ENCODE measurements at places on chromosomes 5 and 9.

DNA sequence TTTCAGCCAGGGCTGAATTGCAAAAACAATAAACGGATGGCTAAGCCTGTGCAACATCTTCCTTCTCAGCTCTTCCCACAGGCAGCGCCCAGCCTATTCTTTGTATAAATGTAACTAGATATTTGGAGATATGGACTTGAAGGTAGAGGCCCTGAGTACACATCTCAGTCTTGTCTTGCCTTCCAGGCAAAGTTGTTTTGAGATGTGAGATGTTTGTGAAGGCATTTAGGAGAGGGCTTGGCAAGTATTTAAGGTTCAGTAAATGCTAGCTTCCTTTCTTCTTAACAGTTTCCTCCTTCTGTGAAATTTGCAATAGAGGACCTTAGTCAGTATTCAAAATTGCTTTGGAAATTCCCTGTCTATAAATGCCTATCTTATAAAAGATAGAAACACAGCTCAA, 228.8 kb downstream of the NR2F1-AS1 start:
- no peak for DNase-seq

DNA sequence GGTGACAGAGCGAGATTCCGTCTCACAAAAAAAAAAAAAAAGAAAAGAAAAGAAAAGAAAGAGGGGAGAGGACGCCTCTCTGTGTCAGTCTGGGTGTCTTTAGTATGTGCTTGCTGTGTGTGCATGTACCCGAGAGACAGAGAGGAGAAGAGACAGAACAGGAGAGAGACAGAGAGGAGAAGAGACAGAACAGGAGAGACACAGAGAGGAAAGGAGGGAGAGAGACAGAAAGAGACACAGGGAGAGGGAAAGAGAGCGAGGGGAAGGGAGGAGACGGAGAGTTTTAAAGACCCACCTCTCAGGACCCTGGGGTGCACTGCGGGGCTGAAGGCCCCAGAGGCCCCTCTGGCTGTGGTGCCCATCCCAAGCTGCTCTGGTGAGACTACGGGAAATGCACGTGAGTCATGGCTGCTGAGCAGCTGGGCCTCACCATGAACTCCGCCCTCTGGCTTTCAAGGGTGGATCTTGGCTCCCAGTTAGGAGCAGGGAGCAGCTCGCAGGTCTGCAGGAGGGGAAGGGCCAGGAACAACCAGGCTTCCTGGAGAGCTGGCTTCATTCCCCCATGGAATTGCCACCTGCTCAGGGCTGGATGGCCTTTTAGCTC, 7.9 kb downstream of the SLC6A3 start:
- no peak for DNase-seq

DNA sequence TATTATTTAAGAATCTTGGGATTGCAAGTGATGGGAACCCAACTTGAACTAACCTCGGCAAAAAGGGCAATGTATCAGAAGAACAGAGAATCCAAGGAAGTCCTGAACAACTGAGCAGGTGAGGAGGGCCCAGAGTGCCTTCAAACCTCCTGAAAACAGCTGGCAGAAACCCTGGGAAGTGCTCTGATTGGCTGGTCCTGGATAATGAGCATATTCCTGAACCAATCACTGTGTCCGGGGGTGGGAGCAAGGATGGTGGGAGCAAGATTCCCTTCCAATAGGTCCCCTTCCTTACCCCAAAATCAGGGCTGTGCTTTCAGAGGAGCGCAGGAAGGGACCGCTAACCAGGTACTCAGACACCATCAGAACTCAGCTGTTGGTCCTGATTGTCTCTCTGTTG, 31.9 kb upstream of the TBC1D2 start:
- DNase-seq = no peak

GRCh38 chr9:70406434-70406862, 8.0 kb downstream of the KLF9 start:
- DNase-seq = no peak

GRCh38 chr9:137482094-137482781, 23.1 kb upstream of the NSMF start:
- peak; percentile 50 for DNase-seq

DNA sequence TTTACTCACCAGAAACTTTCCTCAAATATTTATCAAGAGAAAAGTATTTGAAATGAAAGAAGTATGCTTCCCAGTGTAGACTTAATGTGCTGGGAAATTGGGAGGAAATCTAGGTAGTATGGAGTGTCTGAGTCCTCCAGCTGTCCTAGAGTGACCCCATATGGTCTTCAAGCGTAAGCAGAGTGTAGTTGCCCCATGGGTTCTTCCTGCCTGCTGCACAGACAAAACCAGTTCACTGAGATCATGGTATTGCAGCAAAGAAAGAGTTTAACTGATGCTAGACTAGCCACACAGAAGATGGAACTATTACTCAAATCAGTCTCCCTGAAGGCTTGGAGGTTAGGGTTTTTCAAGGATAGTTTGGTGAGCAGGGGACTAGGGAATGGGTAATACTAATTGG, 114.9 kb upstream of the PRLR start:
- DNase-seq = no peak

- DNase-seq = no peak
Measured at GRCh38 chr9:83330207-83331196, 207.7 kb downstream of the FRMD3 start.

- no peak for DNase-seq
Measured at GRCh38 chr5:112308608-112309007, 110.5 kb downstream of the EPB41L4A start.

DNA sequence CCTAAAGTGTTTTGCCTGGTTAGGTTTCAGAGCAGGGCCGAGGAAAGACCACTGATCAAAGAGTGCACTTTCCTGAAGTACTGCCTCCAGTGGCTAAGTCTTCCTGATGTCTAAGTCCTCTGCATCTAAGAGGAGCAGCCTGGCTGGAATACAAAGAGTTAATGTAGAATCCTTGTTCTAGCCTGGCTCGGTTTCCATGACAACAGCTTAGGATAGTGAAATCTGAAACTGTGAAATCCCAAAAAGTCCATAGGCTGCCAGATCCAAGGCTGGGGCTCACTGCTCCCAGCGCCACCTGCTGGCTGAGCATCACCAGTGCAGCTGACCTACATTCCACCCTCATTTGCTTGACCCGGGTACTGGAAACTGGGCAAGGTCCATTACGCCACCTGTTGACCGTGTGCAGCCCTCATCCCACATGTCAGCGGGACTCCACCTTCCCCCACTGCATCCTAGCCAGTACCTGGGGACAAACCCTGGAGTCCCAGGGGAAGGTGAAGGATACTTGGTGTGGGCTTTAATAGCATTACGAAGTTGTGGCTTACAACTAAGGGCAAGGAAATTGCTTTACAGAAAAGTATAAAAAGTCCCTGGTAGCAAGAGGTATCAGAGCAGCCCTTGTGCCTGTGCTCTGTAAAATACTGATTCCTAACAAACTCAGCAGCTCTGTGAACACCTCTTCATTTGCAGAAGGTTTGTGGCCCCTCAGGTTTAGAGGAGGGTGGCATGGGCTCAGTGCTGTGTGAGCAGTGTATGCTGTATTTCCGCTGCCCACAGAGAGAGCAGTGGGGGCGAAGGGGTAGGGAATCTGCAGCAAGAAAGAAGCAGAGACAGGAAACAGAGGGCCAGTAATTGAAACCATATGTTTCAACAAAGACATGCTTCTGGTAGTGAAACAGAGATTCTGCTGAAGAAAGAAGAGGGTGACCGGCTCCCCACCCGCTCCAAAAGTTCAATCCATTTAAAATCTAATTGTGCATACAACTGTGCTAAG, 36.0 kb downstream of the PCDHGC5 start:
- DNase-seq = peak; percentile 88

- DNase-seq = no peak
Measured at GRCh38 chr9:131500939-131501541, 1.7 kb upstream of the POMT1 start.

- peak; percentile 22 for DNase-seq
Measured at GRCh38 chr5:107671742-107672210, 1.0 kb upstream of the EFNA5 start.

DNA sequence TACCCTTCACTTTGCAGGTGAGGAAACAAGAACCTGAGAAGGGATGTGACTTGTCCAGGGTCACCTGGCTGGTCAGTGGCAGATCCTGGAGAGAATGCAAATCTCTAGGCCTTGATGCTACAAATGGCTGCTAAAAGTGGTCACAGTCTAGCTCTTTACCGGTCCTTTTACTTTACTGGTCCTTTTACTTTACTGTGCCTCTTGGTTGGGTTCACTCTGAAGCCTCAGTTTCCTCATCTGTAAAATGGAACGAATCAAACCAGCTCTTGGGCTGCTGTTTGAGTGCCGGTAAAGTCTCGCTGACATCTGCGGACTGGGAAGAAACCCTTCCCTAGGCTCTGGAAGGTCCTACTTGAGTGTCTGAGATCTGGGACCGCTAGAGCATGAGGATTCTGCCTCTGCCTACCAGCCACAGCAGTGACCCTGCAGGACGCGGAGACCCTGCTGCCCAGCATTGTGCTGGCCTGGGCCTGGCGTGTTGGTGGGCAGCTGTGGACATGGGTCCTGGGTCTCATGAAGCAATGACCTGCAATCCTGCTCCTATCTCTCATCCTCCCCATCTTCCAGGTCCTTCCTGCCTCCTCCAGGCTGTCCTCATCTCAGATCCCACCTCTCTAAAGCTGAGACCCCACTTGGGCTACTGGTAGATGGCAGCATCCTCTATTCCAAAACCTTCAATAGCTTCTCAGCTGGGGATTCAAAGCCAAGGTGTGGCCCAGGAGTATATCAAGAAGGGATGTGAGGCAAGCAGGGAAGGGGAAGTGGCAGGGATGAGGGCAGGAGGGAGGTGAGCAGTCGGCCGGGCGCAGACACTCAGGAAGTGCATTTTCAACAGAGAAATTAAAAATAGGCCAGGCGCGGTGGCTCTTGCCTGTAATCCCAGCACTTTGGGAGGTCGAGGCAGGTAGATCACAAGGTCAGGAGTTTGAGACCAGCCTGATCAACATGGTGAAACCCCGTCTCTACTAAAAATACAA, 13.3 kb downstream of the CORO2A start:
- no peak for DNase-seq

GRCh38 chr5:33852837-33853236, 39.0 kb downstream of the ADAMTS12 start:
- no peak for DNase-seq

GRCh38 chr9:132694144-132694543, 23.9 kb downstream of the GTF3C4 start:
- no peak for DNase-seq

GRCh38 chr5:40475561-40475960, 204.2 kb upstream of the PTGER4 start:
- DNase-seq = no peak

DNA sequence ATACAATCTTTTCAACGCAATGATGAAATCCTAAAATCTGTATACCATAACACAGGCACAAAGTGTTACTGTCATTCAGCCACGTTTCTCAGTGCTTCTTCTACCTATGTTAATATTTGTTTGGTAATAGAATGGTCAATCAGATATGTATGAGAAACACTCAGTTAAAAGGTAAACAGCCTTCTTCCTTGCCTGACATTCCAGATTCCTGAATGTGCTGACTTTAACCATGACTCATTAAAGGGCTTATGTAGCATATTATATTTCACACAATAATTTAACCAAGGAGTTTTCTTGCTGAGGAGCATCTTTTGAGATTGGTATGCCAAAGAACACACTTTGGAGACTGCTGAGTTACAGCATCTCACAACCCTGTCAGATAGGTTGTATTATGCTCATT, 187.6 kb downstream of the CETN3 start:
- DNase-seq = no peak

DNA sequence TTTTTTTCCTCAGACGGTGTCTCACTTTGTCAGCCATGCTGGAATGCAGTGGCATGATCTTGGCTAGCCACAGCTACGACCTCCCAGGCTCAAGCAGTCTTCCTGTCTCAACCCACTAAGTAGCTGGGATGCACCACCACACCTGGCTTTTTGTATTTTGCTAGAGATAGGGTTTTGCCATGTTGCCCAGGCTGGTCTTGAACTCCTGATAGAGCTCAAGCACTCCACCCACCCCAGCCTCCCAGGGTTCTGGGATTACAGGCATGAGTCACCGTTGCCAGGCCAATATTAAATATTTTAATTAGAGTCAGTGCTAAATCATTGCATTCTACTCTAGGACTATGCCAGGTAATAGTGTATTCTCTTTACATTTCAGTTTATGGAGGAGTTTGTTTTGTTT, 41.5 kb downstream of the UBE2R2 start:
- DNase-seq = no peak

GRCh38 chr9:88534456-88535225, at the start of gene NXNL2:
Gene NXNL2 (plus strand): TSS chr9:88535178. CDS start chr9:88535435, 257 bp downstream.
- peak; percentile 87 for DNase-seq

- DNase-seq = no peak
Measured at GRCh38 chr9:78775696-78776295, 478.9 kb downstream of the PSAT1 start.

GRCh38 chr9:91197232-91198181, 164.2 kb downstream of the AUH start:
- DNase-seq = peak; percentile 96
